ENCODE measurements at places on chromosomes 13 and 19. TPM values are rescaled to one million over a fixed set of nuclear protein-coding genes. Genes with fewer than 3 reads are reported as not detected.

DNA sequence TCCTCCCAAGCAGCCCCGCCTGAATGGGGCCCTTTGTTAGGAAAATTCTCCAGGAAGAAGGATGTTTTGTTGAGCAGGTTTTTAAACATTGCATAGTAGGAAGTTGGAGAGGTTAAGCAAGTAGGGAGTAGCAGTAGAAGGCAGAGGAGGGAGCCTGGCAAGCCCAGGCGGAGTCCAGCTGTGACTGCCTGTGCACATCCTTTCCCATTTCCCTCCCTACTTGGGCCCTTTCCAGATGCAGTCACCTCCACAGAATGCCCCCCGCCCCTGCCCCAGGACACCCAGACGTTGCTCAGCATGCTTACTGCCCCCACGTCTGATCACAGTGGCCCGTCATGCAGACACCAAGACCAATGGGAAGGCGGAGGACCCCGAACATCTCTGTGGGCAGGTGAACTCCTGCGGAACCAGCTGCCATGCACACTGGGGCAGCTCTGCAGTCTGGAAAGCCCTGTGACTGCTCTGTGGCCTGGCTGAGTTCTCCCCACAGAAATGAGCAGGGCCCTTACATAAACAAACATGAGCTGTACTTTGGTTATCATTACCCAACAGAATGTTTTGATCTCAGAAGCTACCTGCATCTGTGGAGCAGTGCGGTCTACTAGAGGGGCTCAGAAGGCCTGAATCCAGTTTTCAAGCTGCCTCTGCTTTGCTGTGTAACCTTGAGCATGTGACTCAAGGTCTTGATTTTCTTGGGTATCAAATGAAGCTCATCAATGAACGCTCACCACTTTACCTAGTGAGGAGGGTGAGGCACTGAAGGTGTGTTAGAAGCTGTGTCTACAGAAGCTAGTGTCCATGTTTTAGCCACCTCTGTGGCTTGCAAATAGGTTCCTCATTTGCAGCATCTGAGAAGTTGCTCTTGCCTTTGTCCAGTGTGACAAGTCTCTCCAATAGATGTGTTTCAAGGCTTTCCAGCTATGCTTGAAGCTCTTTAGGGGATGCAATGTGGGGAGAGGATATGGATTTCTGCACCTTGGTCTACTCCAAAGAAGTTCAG is 84.2 kb downstream of the TNFRSF19 start:
- peak; percentile 21 for DNase-seq

GRCh38 chr19:3065675-3066357 is 3.5 kb upstream of the TLE5 start:
- DNase-seq, result no peak

GRCh38 chr19:58428617-58429016 is 11.3 kb downstream of the ZNF132 start:
- no peak for DNase-seq

- DNase-seq, result no peak
These were observed 18.6 kb upstream of the TNFAIP8L1 start for GRCh38 chr19:4620675-4621074.

OR7E24 gene
- not detected for total RNA-seq

GRCh38 chr13:27607125-27607524 is 13.2 kb downstream of the LNX2 start:
- DNase-seq, result peak; percentile 69

TMEM59L gene
- not detected for total RNA-seq

DNA sequence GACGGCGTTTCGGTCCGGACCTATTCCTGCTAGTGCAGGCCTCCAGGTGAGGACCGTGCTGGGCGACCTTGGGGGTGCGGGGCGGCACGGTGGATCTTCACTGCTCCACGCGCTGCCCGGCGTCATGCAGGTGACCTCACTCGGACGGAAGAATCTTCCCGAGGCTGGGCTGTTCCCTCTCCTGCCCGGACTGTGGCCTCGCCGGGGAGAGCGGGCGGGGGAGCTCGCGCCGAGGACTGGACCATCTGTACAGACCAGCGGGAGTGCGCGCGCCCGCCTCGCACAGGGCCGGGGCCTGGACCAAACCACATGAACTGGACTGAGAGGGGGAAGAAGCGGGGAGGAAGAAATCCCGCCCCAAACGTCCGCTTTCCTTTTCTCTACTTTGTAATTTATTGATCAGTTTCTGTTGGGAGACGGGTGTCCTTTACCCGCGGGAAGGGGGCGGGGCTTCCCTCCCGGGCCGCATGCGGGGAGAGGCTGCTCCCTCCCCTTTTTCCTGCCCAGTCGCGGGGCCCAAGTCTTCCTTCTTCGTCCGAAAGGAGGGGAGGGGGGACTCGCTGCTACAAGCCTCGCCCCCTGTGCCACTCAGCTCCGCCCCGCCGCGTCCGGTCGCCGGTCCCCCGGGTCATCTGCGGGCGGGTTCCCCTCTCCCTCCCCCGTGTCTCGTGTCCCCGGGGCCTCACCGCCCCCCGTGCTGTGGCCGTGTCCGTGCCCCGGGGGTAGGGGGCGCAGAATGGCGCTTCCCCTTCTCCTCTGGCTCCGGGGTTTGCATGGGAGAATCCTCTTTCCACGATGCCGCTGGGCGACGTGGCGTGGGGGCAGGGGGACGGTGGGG is 4.9 kb downstream of the HRC start:
- DNase-seq, result peak; percentile 85

IGSF23 gene
- total RNA-seq, result not detected

DNA sequence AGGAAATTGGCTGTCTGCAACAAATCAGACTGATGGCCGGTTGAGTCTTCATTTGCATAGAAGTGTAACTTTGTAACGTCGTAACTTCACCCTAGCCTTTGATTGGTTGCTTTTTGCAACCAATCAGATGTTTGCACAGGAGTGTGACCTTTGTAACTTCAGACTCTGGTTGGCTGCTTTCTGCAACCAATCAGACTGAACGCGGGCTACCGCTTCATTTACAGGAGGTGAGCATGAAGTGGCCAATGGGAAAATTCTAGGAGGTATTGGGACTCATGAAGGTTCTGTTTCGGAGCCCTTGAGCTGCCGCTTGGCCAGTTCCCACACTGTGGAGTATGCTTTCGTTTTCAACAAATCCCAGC is 441 bp upstream of the ZNF559 start:
- peak; percentile 90 for DNase-seq

- no peak for DNase-seq
These were observed 1.3 kb upstream of the SNAPC2 start for GRCh38 chr19:7918615-7919421.

- peak; percentile 76 for DNase-seq
These were observed 30.1 kb downstream of the ZAR1L start for GRCh38 chr13:32284927-32285632.

USHBP1 gene
- not detected for total RNA-seq

- no peak for DNase-seq
These were observed 13.7 kb upstream of the SMARCA4 start for GRCh38 chr19:10946958-10947657.

SIGLEC5 gene
- total RNA-seq, result not detected

RYR1 gene
- total RNA-seq, result under 0.01 TPM

DNA sequence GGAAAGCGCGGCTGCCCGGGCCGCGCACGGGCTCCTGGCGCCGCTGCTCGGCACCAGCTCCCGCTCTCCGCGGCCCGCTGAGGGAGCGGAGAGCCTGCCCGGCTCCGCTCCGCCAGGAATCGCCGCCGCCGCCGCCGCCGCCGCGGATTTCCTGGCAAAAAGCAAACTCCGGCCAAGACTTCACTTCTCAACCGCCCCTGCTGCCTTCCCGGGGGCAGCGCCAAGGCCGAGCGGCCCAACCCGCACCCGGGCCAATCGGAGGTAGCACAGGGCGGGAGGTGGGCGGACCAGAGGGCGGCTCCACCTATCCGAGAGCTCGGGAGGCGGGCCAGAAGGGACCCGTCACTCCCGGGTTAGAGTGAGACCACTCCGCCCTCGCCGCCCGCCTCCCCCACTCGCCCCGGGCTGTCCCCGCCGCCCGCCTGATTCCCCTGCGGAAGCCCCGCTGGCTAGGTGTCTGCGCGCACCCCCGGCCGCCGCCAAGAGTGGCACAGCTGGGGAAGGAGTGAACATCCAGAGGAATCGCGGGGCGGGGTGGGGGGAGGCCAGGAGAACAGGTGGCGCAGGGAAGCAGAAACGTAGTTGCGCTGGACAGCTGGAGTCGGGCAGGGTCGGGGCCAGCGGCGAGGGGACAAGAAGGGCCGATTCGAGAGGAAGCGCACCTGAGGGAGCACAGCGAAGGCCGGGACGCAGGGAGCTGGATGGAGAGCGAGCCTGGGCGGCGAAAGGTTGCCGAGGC is at the start of gene LNX2:
TSS of gene LNX2 (minus strand) at position 153 of the 739 bp plus-strand sequence. CDS start 38,826 bp downstream, outside the sequence.
- peak; percentile 93 for DNase-seq

GRCh38 chr13:43185226-43185625 is 161.8 kb downstream of the DNAJC15 start:
- no peak for DNase-seq

- no peak for DNase-seq
These were observed 145.7 kb downstream of the KLF12 start for GRCh38 chr13:73988461-73988860.

- no peak for DNase-seq
These were observed 170.0 kb upstream of the SLC10A2 start for GRCh38 chr13:103236213-103236612.

GRCh38 chr19:13044231-13044836 is 49.1 kb downstream of the NFIX start:
- no peak for DNase-seq

GRCh38 chr13:32191452-32191998 is 123.6 kb downstream of the ZAR1L start:
- DNase-seq, result no peak

DNA sequence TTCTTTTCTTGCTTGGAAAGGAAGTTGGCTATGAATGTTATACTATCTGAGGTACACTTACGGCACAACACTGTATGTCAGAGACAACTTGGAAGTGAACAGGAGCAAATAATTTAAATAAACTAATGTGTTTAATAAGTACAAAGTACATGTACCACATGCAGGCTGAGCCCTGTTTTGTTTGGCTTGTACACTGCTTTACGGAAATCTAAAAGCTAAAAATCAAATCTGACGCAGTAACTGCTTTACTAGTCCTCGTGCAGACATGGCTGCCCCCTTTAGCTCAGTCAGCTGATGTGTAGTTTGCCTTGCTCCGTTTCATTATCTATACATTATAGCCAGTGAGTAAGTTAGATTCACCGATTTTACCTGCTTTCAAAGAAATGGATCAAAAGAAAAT is 36.5 kb downstream of the TDRD3 start:
- no peak for DNase-seq

- DNase-seq, result peak; percentile 45
These were observed 258.4 kb downstream of the RFC3 start for GRCh38 chr13:34076319-34076718.

DNA sequence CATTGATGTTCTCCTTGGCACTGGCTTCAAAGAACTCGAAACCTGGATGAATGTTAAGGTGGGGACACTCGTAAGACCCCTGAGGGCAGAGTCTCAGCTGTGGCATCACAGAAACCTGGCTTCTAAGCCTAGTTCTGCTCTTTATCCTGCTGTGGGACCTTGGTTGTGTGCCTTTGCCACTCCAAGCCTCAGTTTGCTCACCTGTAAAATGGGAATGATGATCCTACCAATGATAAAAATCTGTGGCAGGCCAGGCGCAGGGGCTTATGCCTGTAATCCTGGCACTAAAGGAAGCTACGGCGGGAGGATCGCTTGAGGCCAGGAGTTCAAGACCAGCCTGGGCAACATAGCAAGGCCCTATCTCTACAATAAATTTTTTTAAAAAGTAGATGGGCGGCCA is 13.9 kb downstream of the RAB3D start:
- DNase-seq, result no peak

DNA sequence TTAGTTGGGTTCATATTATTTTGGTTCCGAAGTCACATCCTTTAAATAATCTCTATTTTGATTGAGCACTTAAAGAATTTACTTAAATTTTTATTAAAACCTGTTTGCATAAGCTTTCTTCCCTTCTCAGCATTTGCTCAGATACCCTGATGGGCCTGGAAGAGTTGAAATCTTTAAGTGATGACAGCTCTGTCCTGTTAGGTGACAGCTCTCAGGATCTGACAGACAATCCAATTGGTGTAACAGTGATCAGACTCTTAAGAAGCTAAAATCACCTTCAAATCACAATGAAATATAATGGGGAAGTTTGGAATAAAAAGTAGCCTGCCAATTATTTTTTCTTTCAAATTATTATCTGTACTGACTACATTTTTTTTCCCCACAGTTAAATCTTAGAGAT is 284.4 kb downstream of the LMO7 start:
- DNase-seq, result no peak

GRCh38 chr19:58557221-58558065 is 968 bp downstream of the UBE2M start:
- DNase-seq, result no peak

- DNase-seq, result no peak
These were observed 477 bp upstream of the PLEKHF1 start for GRCh38 chr19:29664753-29665214.

GRCh38 chr19:33685541-33685940 is 63.8 kb downstream of the CHST8 start:
- DNase-seq, result no peak

GRCh38 chr13:33799950-33800592 is 17.9 kb upstream of the RFC3 start:
- peak; percentile 59 for DNase-seq

CGB1 gene
- total RNA-seq, result not detected

- DNase-seq, result peak; percentile 30
These were observed 12.5 kb downstream of the PBX4 start for GRCh38 chr19:19606021-19606420.

GRCh38 chr13:113103646-113104045 is 1.9 kb upstream of the F7 start:
- no peak for DNase-seq

GRCh38 chr13:27500806-27501534 is 50.6 kb upstream of the MTIF3 start:
- DNase-seq, result no peak

- DNase-seq, result no peak
These were observed 1.7 kb downstream of the NOTCH3 start for GRCh38 chr19:15198951-15199660.

NTN5 gene
- not detected for total RNA-seq

- DNase-seq, result no peak
These were observed 4.7 kb downstream of the SBNO2 start for GRCh38 chr19:1169411-1169791.

DNA sequence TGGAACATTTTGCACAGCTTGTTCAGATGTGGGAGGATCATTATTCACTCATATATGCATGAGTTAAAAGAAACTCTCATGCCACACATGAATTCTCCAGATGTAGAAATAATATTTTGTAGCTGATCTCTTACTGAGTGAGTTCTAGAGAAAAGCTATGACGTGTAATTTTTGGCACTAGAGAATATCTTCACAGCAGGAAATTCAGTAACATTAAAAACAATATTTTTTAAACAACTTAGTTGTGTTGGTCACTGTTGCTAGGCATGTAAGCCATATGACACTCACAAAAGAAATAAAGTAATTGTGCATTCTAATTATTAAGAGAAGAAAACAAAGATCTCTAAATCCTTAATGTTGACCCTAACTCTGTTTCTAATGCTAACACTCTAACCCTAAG is 371.4 kb upstream of the SLC10A2 start:
- no peak for DNase-seq

ZNF729 gene
- total RNA-seq, result not detected

- DNase-seq, result no peak
These were observed 2.8 kb upstream of the SLC27A5 start for GRCh38 chr19:58514564-58515022.

- DNase-seq, result no peak
These were observed 102.5 kb downstream of the URI1 start for GRCh38 chr19:30044273-30045248.

- DNase-seq, result peak; percentile 55
These were observed 54.5 kb downstream of the NUFIP1 start for GRCh38 chr13:44934724-44935123.

THSD1 gene
- 2.8 TPM for total RNA-seq

IQCN gene
- total RNA-seq, result 0.29 TPM

Data from RPMI7951 (cell line).